GM12878 (cell line): ENCODE measurements at places on chromosomes 11 and 22. TPM values are rescaled to one million over a fixed set of nuclear protein-coding genes. Genes with fewer than 3 reads are reported as not detected.

The OR8I2 gene
- not detected in 2 replicates for total RNA-seq

The EHD1 gene
- 165 and 166 TPM in 2 replicates for total RNA-seq

The NUMA1 gene
- 102 and 111 TPM in 2 replicates for total RNA-seq

The TMPRSS4 gene
- total RNA-seq: 0.26 TPM in 1 of 2 replicates, not detected in the other

The ZNF143 gene
- total RNA-seq: 18.5 and 22.1 TPM in 2 replicates

The MMP8 gene
- total RNA-seq: not detected in 2 replicates

The PLEKHA7 gene
- 4.5 and 5.3 TPM in 2 replicates for total RNA-seq

The SLC17A6 gene
- not detected in 2 replicates for total RNA-seq

The DNAJB7 gene
- not detected in 2 replicates for total RNA-seq
